ENCODE measurements at places on chromosomes 12 and 14. TPM values are rescaled to one million over a fixed set of nuclear protein-coding genes. Genes with fewer than 3 reads are reported as not detected.

NXPH4 gene
- total RNA-seq = 18.8 TPM

TMPRSS12 gene
- total RNA-seq = not detected

C12orf54 gene
- not detected for total RNA-seq

DEPDC4 gene
- total RNA-seq = not detected

KRT77 gene
- 122 TPM for total RNA-seq

RNASE9 gene
- total RNA-seq = not detected

LRTM2 gene
- not detected for total RNA-seq

DDN gene
- total RNA-seq = 0.05 TPM

RILPL1 gene
- 27.9 TPM for total RNA-seq

IQSEC3 gene
- total RNA-seq = 0.05 TPM

DACT1 gene
- 2.4 TPM for total RNA-seq

OVCH1 gene
- not detected for total RNA-seq

DNAAF2 gene
- total RNA-seq = 9.6 TPM

SERPINA9 gene
- 1.4 TPM for total RNA-seq

CLEC7A gene
- total RNA-seq = 6.9 TPM

NTS gene
- total RNA-seq = not detected

SVOP gene
- not detected for total RNA-seq

CCDC197 gene
- total RNA-seq = not detected

FOXN4 gene
- 0.10 TPM for total RNA-seq

KRT1 gene
- 5,671 TPM for total RNA-seq

AVPR1A gene
- 2.6 TPM for total RNA-seq

EXOC5 gene
- 34.4 TPM for total RNA-seq

NR1H4 gene
- not detected for total RNA-seq

A2M gene
- 61.7 TPM for total RNA-seq

GPRC5D gene
- not detected for total RNA-seq

AMDHD1 gene
- total RNA-seq = 7.7 TPM

CABP1 gene
- not detected for total RNA-seq

PRR4 gene
- 101 TPM for total RNA-seq

PTPN6 gene
- 44.5 TPM for total RNA-seq

STAC3 gene
- total RNA-seq = 2.3 TPM

MYF5 gene
- total RNA-seq = not detected

DAO gene
- not detected for total RNA-seq

RACGAP1 gene
- 15.4 TPM for total RNA-seq

PLEKHD1 gene
- total RNA-seq = 2.4 TPM

TAS2R20 gene
- 0.75 TPM for total RNA-seq

RD3L gene
- total RNA-seq = not detected

RNF212B gene
- not detected for total RNA-seq

WNT5B gene
- total RNA-seq = 3.6 TPM

DCN gene
- 546 TPM for total RNA-seq

NGB gene
- not detected for total RNA-seq

CACNA1C gene
- total RNA-seq = 2.4 TPM

CLEC14A gene
- 10.2 TPM for total RNA-seq

Data from lower leg skin (tissue), 4 donors.